ENCODE measurements at places on chromosomes 4 and X.

GRCh38 chr4:33349376-33349775 is 2629.2 kb downstream of the PCDH7 start:
- DNase-seq: no peak

DNA sequence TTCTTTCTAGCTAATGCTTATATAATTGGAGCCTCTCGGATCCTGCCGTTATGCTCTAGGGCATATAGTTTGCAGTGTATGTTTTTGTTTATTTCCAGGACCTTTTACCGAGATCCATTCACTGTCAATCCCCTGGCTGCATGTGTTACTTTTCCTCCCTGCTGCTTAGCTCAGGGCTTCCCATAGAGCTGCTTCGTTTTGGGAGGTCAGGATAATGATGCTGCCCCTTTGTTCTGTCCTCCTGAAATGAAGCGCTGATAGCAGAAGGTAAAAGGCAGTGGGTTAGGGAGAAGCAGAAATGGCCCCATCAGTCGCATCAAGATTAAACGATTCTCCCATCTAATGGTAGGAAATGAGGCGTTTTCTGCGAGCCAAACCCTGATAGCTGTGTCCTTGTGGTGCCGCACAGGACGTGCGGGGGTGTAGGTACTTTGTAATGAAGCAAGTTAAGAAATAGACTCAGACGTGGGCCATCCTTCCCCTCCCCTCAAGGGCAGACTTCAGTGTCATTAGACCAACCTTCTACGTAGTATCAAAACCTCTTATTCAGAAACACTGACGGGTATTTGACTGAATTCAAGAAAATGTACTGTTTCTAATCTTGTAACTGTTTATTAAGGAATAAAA is 37.3 kb downstream of the AFF2 start:
- no peak for DNase-seq

DNA sequence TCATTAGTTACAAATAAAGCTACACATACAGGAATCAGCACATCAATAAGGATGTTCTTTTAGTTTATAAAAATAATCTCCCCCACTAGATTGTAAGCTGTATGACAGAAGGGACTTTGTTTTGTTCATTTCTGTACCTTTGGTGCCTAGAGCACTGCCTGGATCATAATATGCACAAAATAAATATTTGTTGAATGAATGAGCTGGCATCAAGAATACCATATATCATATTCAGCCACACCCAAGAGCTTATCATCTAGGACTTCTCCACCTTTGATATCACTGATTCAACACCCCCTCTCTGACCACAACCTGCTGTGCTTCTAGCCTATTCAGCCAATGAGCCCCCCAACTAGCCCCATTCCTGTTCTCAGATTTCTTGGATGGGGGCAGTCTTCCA is 10.6 kb downstream of the SYTL4 start:
- DNase-seq: no peak

GRCh38 chr4:147717878-147718277 is 14.0 kb upstream of the ARHGAP10 start:
- no peak for DNase-seq

DNA sequence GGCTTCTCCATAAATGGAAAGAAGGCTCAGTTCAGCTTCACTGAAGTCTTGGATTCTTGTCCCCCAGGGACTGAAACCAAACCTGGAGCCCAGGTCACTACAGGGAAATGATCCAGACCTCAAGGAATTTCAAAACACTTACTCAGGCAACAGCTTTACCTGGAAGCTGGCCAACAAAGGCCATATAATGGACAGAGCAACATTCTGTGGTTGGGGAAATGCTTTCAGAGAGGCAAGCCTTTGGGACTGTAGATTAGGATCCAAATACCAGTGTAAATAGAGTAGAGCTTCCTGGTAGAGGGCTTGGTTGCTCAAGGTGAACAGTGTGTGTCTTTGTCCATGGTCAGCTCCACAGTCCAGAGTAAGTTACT is 57.0 kb upstream of the PROM1 start:
- no peak for DNase-seq

Data from stimulated activated CD4-positive, alpha-beta T cell treated with anti-CD3 and anti-CD28 coated beads, Interleukin-1b, Interleukin-23, amount 100 ng/mL, for 1 hour (primary cell).